ENCODE measurements at places on chromosomes 12 and 14. TPM values are rescaled to one million over a fixed set of nuclear protein-coding genes. Genes with fewer than 3 reads are reported as not detected.

The MYH6 gene
- not detected for total RNA-seq

The RASSF9 gene
- total RNA-seq, result 2.3 TPM

The PRR13 gene
- total RNA-seq, result 139 TPM

The SLC4A8 gene
- 9.7 TPM for total RNA-seq

The PTPRB gene
- 151 TPM for total RNA-seq

The KRT83 gene
- total RNA-seq, result not detected

The TAS2R7 gene
- not detected for total RNA-seq

The STYX gene
- total RNA-seq, result 21.0 TPM

The FAM186B gene
- 0.33 TPM for total RNA-seq

The DAO gene
- total RNA-seq, result not detected

The RTN1 gene
- 0.29 TPM for total RNA-seq

The AQP6 gene
- not detected for total RNA-seq

The DDX24 gene
- 141 TPM for total RNA-seq

The IAPP gene
- not detected for total RNA-seq
